ENCODE measurements at places on chromosomes 4 and X.

DNA sequence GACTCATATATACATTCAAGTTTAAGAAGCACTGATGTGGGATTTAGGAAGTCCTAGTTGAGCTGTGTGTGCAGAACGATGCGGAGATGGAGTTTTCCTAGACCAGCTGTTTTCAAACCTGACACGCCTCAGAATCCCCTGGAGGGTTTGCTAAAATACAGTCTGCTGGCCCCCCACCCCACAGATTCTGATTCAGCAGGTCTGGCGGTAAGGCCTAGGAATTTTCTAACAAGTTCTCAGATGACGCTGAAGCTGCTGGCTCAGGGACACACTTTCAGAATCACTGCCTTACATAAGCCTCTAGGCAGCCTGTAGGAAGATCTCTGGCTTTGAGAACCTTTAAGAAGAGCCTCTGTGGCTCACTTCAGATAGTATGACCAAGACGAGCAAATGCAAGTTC, 73.1 kb downstream of the PHEX start:
- DNase-seq, result no peak

- DNase-seq, result no peak
Measured at GRCh38 chrX:119489212-119490074, 21.2 kb downstream of the SLC25A5 start.

GRCh38 chrX:148572337-148572736, 71.9 kb downstream of the AFF2 start:
- no peak for DNase-seq

DNA sequence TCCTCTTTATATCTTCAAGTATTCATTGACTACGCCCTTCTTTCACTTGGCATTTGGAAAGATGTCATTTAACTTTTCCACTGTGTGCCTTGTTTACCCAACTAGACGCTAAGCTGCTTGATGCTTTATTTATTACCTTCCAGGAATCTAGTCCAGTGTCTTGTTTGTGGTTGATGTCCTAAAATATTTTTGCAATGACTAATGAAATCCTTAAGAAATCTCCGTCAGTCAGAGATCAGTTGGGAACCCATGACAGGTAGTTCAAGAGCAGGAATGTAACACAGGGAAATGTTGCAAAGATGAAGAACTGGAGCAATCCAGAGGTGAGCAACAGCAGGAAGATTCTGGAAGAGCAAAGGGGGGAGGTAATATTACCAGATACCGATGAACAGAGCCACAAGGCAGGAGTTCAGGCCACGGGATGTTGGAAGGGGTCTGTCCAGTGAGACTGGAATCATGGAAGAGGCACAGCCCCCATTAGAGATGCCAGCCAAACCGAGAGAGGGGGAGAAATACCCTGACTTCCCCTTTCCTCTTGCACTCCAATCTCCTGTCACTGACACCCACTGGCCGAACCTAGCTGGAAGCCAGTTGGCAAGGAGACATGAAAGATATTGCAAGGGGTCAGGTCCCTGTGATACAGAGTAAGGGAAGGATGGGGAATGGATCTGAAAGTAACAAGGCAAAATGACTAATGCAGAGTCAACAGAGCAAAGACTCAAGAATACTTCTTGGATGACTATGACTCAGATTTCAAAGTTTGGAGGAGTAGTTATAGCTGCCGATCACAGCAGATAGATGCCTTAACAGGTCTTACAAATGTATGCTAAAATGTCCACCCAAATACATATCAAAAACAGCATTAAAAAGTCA, 62.7 kb upstream of the PHKA2 start:
- no peak for DNase-seq

GRCh38 chrX:11266573-11267003, 26.6 kb upstream of the AMELX start:
- no peak for DNase-seq

DNA sequence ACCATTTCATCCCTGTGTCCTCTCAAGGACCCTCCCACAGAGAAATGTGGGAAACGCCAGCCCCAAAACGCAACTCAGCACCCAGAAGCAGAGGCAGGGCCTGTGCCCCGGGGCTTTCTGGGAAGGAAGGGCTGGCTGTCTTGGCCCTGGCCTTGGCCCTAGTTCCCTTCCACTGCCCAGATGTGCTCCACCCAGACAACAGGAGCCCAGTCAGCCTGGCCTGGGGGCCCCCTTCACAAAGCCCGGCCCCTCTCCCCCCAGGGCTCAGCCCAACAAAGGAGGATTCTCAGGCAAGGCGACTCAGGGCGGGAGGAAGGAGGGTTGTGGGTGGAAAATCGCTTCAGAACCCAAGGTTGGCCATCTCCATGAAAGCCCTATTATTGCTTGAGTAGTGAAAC, 82.5 kb downstream of the PJA1 start:
- DNase-seq, result no peak

GRCh38 chr4:55183926-55184599, 58.7 kb upstream of the KDR start:
- DNase-seq, result peak; percentile 37

DNA sequence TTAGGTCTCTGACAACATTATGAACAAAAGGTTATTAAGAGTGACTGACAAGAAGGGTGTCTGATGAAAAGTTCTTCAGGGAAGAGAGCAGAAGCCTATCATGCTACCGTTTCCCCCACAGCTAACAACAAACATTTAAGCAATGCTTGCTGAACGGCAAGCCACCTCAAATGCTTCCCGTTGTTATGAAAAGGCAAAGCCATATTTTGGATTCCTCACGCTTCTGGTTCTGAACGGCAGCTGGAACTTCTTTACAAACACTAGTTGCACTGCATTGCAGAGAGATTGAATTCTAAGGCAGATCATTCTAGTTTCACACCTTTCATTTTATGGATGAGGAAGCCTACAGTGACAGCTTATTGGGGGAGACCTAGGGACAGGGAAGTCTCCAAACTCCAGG, 48.6 kb upstream of the NAP1L5 start:
- DNase-seq, result no peak

DNA sequence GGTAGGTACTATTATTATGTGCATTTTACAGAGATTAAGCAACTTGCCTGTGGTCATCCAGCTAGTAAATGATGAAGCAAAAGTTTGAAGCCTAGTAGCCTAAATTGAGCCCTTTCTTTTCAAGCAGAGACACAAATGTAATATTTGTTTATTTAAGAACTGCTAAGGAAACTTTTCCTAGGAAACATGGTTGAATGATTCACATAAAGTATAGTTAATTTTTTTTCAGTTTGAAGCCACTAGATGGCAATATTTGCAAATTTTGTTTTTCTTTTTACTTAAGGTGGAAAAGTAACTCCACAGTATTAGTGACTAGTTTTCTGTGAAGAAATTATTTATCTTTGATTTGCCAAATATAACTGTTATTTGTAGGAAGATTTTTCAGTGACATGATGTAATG, 52.8 kb upstream of the ANKRD17 start:
- peak; percentile 11 for DNase-seq

DNA sequence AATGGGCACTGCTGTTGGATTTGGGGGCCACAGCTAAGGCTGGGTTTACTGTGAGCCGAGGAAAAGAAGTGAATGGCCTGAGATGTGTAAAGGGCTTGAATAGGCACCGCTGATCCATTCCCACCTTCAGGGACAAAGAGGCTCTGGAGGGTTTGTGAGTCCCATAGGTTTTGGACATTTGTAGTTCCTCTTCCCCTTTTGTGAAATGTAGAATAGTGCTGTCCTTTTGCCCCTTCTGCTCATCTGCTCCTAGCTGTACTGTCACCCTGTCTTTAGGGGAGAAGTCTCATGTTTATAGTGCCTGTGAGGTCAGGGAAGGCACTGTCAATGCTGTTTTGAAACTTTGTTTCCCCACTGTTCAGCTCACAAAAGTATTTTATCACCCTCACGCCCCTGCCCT, 26.4 kb upstream of the CLCN4 start:
- no peak for DNase-seq

- peak; percentile 12 for DNase-seq
Measured at GRCh38 chr4:141074098-141074878, 59.0 kb downstream of the RNF150 start.

GRCh38 chrX:48472225-48472624, 2.2 kb upstream of the SLC38A5 start:
- DNase-seq, result no peak
